ENCODE measurements at places on chromosomes 5 and 9.

DNA sequence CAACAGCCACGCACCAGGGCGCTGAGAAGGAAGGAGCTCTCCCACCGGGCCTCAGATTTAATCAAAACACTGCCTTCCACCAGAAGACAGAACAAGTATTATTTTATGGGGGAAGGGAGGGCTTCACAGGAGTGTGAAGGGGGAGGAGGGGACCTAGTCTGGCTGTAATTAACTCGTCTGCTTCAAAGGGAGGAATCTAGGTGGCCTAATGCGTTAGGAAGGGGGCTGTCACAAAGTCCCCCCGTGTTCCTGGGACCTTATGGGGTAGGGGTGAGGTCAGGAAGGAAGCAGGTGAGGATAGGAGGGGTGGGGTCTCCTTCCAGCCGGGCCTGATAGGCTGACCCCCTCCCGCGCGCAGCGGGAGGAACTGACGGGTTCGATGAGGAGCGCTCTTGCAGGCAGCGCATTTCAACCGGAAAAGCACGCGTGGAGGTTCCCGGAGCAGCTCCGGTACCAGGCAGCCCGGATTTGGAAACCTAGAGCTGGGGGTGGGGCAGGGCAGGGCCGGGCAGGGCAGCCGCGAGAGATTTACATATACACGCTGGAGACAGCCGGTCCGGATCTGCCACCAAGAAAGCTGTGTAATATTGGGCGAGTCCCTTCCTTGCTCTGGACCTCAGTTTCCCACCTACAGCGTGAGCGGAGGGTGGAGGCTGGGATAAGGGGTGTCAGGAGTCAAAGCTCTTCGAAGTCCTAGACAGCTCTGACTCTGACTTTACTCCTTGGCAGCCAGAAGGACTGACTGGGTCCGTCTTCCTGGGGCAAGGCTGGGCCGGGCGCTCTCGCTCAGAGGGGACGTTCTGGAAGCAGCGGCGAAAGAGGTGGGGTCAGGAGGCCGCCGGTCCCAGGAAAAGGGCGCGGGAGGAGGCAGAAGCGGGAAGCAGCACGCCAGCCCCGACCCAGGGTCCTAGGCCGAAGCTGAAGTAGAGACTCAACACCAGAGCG is 1.8 kb downstream of the SHB start:
- no peak for DNase-seq

GRCh38 chr9:114804505-114804904 is 1.3 kb downstream of the TNFSF15 start:
- DNase-seq, result peak; percentile 78

DNA sequence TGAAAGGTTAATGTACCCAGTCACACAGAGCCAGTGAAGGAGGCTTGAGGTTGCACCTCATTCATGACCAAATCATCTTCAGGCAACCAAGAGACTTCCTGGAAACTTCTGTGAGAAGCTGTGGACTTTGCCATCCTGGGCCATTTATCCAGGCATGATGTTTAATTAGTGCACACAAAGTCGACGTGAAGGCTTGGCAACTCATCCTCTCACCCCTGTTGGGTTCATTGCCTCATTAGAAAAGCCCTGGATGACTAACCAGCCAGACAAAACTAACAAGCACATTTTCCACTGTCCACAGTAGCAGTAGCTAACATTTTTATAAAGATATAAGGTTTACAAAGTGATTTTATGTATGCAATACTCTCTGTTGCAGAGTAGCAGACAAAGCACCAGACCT is 65.7 kb upstream of the ZNF462 start:
- no peak for DNase-seq

DNA sequence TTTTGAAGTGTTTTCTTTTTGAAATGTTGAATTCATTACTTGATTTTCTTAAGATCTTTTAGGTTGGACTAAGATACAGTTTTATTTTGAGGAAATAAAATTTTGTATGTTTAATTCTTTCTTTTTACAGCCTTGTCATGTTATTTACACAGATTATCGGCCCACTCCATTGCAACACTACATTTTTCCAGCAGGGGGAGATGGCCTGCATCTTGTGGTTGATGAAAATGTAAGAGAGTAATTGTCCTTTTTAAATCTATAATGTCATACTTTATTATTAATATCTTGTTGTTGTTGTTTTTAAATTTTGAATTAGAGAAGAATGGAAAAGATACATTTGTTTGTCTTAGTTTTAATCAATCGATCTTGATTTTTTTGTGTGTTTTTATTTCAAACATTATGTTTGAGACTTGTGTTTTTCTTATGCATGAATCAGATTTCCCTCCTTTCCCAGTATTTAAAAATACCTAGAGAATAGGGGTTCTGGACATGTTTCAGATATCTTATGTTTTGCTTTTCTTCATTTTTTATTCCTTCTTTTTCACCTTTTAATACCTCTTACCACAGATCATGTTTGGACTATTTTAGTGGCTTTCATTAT is 36.7 kb downstream of the MTREX start:
- peak; percentile 70 for DNase-seq

DNA sequence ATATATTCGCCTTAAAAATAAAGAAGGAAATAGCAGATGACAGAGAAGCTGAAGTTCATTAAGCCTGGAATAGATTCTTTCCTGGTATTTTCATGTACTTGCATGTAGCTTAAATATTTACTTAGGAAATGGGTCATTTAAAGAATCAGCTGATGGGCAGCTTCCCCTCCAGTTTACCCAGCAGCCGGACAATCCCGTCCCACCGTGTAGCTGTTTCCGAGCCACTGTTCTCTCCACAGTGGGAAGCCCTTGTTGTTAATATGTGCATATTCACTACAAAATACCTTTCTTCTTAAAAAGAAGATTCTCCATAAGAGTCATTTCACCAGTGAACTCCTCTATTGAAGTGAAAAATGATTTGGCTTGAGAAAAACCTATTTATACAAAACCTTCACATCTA is 187.0 kb downstream of the FANCC start:
- DNase-seq, result no peak

- no peak for DNase-seq
Measured at GRCh38 chr9:2761424-2761823, 44.1 kb downstream of the KCNV2 start.

GRCh38 chr9:78615372-78615771 is 318.4 kb downstream of the PSAT1 start:
- DNase-seq, result no peak

Measured in SJCRH30 (cell line).